ENCODE measurements at places on chromosomes 6 and 20.

- no peak for DNase-seq
These were observed 154.9 kb upstream of the FERMT1 start for GRCh38 chr20:6277661-6278240.

DNA sequence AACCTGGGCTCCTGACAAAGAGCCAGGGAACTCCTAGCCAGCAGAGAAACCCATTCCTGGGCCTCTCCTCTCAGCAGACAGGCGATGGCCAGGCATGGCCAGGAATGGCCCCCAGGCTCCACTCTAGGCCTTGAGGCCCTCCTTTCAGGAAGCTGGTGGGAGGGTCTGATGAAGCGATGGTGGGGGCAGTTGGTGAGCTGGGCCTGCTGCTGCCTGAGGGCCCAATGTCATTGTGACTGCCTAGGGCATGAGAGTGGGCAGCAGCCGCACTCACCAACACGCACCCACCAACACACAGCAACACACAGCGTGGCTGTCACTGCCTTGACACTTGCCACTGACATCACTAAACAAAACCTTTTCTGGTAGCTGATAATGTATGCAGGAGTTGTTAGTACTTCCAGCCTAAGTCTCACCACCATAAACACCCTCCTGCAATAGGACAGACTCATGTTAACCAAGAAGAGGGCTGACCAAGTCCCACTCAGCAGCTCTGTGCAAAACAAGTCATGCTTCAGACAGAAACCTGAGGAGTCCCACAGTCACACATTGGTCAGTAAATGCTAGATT is 69.3 kb downstream of the ABHD12 start:
- no peak for DNase-seq

DNA sequence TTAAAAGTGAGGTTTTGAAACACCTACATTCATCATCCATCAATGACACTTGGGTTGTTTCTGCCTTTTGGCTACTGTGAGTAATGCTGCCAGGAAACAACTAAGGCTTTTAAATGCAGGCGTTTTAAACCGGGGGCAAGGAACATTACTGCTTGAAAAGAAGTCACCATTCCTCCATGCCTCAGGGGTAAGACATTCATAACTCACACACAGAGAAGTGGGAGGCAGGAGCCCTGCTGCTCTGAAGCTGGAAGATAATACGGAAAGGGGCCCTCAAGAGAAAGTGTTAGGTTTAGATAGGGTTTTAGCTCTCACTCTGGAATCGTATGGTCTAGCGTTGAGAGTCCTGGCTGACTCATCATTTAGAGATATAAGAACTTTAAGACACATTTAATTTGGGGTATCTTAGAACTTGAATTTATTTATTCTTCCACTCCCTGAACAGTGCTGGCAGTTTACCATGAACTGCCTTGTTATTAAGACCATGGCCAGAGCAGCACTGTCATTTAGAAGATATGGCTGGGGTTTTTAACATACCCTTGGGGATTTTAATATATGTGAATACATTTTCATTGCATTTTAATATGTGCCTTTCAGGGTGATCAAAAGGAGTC is 1.8 kb downstream of the TUBB1 start:
- DNase-seq, result no peak

GRCh38 chr6:115133790-115134189 is 791.0 kb upstream of the HS3ST5 start:
- no peak for DNase-seq

- no peak for DNase-seq
These were observed 10.9 kb downstream of the DUSP15 start for GRCh38 chr20:31859266-31859997.

- no peak for DNase-seq
These were observed 7.1 kb upstream of the TSPYL1 start for GRCh38 chr6:116286773-116287358.

DNA sequence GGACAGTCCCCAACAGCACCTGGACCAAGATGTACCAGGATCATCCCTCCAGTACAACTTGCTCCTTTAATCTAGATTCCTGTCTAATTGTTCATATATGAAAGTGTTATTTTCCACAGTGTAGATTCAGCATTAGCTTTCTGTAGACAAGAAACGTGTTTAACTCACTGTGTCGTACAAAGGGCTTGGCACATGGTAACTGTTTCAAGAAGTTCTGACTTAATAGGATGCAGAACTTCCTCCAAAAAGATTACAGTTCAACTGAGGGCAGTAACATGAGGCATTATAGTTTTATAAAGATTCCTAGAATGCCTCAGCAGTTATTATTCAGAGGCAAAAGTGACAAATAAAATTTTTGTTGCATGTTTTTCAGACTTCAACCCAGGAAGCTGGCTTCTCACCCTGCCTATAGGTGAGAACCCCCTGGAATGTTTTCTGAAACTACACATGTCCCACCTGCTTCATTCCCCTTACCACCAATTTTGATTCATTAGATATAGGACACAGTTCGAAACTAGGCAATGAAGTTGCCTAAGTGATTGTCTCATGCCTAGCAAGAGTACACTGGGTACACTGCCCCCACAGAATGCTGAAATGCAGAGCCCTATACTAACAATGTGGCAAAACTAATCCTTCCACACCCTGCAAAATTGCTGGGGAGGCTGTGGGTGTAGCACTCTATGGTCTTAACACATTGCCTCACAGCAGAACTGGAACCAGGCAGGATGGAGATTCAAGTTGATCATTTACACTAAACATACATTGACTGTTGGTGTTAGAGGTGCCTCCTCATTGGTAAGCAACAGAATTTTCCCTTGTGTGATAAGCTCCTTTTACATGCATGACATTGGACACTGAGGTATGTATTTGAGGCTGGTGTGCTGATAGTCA is 22.6 kb upstream of the SH3BGRL2 start:
- no peak for DNase-seq

- DNase-seq, result no peak
These were observed 1.6 kb downstream of the MAP3K5 start for GRCh38 chr6:136790411-136791295.

DNA sequence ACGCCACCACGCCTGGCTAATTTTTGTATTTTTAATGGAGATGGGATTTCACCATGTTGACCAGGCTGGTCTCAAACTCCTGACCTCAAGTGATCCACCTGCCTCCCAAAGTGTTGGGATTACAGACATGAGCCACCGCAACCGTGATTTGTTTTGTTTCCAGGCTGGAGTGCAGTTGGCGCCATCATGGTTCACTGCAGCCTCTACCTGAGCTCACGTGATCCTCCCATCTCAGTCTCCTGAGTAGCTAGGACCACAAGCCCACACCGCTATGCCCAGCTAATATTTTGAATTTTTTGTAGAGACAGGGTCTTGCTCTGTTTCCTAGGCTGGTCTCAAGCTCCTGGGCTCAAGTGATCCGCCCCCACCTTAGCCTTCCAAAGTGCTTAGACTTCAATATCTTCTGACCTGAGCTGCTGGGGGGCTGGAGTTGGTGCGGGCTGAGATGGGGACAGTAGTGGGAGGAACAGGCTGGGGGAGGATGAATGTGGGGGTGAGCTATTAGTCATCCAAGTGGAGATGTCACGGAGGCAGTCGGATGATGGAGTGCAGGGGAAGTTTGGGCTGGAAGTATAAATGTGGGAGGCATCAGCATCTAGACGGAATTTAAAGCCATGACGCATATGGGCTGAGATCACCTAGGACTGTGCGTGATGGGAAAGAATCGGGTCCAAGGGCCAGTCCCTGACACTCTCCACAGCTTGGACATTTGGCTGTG is 23.1 kb upstream of the ZMYND8 start:
- DNase-seq, result no peak

DNA sequence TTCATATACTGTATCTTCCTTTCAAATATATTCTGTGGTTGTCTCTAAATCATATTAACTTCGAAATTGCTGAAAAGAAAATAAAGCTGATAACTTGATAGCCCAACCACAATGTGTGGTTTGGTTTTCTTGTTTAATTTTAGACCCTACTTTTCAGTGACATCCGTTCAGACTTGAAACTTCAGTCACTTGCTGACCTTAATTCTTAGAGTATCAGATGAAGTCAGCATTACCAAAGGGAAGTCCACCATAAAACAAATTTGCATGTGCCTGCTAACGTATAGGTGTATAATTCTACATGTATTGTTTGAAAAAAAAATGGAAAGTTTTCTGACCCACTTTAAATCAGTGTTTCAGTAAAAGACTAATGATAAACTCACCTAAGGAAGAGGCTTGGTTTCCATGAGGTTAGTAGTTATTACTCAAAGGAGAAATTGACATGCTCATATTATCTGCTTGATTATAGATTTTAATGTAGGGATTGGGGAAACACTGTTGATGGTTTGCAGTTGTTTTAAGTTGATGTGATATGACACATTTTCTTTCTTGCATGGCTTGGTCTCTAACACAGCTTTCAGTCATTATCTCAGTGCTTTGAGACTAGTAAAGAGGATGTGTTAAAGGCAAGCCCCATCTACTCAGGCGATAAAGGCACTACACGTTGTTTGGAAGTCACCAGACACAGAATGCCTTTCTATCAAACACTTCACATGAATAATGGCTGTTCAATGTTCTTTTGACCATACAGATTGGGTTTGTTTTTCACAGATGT is 5.2 kb upstream of the IL17A start:
- no peak for DNase-seq

GRCh38 chr6:40532349-40533000 is 54.7 kb downstream of the LRFN2 start:
- DNase-seq, result no peak

GRCh38 chr6:137490006-137490905 is 3.9 kb downstream of the OLIG3 start:
- DNase-seq, result no peak

GRCh38 chr6:84731901-84732300 is 32.5 kb downstream of the TBX18 start:
- no peak for DNase-seq

DNA sequence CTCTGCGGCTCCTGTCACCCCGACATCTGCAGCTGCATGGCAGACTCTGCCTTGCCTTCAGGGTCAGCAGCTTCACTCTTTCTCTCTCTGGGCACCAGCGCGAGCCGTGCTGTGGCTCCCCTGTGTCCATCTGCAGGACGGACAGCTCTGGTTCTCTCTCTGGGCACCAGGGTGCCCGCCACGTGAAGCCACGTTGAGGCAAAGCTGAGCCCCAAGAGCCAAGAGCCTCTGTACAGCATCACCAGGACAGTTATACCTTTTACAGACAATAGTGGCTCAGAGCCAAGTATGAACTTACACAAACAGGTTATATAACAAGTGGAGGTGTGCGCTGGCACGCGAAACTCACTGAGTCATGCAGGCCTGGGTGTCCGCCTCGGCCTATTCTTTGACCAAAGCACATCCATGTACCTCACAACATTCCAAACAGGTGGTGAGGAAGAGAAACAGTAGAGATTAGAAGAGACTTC is 50.8 kb downstream of the FAM50B start:
- DNase-seq, result no peak

Data from stimulated activated CD8-positive, alpha-beta memory T cell treated with anti-CD3 and anti-CD28 coated beads, Interleukin-2, amount 100 ng/mL, for 48 hours (primary cell).